Neural progenitor cell (in vitro differentiated cells): ENCODE measurements at places on chromosomes 16 and 17. TPM values are rescaled to one million over a fixed set of nuclear protein-coding genes. Genes with fewer than 3 reads are reported as not detected.

Gene C17orf100
- 3.8 and 3.9 TPM in 2 replicates for total RNA-seq

DNA sequence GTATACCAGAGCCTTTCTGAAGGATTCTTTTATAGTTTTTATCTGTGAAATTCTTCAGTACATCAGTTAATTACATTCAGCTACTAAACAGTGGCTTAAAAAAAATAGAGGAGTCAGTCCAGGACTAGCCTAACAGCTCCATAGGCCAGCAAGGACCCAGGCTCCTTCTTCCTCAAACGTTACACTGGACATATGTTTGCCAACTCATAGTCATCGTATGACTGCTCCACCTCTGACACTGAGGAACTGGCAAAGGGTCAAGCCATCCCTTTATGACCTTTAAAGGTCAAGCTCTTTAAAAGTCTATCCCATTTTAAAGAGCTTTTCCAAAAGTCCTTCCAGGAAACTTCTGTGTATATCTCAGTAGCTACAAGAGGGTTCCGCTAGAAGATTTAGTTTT, 36.6 kb downstream of the PHLPP2 start:
- no peak for DNase-seq

Gene ZNF213
- total RNA-seq = 1.3 and 4.0 TPM in 2 replicates

DNA sequence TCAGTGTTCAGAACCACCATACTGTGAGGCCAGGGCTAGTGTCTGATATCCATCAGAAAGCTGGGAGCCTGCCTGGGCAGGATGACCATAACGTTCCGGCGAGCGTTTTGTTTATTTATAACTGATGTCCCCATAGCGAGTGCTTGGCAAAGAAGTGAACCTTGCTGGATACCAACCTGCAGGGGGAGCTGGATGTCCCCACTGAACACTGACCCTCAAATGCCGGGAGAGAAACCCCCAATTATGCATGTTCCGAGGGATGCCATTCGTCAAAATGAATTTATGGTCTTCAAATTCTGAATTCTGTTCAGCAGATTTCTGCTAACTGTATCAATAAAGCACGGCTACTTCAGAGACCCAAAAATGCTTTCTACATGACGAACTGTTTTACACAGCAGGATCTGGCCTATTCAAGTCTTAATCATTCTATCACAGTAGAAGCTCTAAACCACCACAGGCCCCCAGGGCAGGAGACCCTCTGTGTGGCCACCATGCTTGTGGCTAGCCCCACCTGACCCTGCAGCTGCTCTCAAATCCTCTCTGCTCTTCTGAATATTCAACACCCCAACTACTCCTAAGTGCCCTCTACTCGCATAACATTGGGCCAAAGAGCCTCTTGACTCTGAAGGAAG, 15.2 kb downstream of the MED24 start:
- DNase-seq = peak; percentile 67

DNA sequence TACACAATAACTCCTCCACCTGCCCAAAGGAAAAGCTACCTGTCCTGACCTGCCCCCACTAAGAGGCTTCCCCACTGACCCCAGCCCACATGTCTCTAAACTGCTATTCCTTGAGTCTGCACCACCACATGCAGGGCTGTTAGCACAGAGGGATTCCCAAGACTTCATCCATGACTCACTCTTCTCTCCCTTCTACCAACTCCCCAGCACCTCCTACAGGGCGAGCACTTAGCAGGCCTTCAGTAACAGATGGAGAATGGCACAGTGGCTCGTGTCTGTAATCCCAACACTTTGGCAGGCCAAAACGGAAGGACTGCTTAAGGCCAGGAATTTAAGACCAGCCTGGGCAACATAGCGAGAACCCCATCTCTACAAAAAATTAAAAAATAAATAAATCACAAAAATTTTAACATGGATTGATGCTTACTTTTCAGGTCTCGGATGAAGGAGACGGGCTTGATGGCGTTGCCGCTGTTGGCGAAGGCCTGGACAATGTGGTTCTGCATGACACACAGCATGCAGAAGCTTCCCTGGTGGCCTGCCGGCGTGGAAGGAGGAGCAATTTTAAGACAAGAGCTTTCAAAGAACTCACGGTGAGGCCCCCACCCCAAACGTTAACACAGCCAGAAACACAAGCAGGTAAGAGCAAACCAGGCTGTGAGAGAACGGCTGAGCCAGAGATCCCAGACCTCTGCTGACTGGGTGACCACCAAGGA, 12.0 kb downstream of the USP36 start:
- peak; percentile 24 for DNase-seq

Gene CALB2
- total RNA-seq = 0.62 TPM in 1 of 2 replicates, not detected in the other

GRCh38 chr16:55433030-55433429, 46.0 kb upstream of the MMP2 start:
- no peak for DNase-seq

GRCh38 chr17:49515196-49515770, 20.2 kb downstream of the NGFR start:
- DNase-seq = peak; percentile 83

- DNase-seq = peak; percentile 42
These were observed 88.8 kb downstream of the LITAF start for GRCh38 chr16:11497851-11498289.

- DNase-seq = peak; percentile 16
These were observed 344.3 kb downstream of the WWOX start for GRCh38 chr16:78443542-78444364.

GRCh38 chr16:29745853-29746345, at the start of gene C16orf54:
Gene C16orf54 (minus strand): TSS chr16:29745990. CDS start chr16:29744951, 1,039 bp downstream.
- DNase-seq = no peak

DNA sequence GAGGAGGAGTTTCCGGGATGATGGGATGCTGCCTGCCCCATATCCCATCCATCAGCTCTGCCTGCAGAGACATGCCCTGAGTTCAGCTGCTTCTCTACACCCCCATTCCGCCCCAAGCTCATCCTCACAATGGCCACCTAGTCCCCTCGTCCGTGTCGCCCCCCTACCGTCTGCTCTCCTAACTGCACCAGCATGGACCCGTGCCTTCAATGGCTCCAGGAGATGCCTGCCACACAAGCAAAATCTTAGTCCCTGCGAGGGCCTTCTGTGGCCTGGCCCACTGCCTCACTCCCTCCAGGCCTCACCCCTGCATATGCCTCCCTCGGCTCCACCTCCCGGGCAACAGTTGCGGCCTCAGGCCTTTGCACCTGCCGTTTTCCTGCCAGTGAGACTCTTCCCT, 1.8 kb upstream of the TELO2 start:
- no peak for DNase-seq

GRCh38 chr16:17356243-17356933, 114.4 kb downstream of the XYLT1 start:
- no peak for DNase-seq

DNA sequence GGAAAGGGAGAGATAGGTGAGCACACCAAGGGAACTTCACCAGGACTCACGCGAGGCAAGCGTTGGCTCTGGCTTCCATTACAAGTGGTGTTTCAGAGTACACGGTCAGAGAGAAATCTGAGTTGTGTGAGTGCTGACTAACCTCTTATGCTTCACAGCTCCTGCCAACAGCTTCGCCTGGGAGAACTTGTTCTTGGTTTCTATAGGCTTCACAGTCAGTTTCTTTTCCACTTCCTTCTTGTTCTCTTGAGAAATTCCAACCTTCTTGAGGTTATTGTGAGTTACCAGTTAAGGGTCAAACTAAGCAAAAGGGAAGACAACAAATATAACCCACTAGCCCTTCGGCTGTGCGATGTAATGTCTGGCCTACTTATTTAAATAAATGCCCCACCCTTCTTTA, 18.9 kb downstream of the PSME3IP1 start:
- no peak for DNase-seq

Gene PRCD
- total RNA-seq = 0.09 TPM in 1 of 2 replicates, not detected in the other

Gene GALR2
- total RNA-seq = not detected in 2 replicates

GRCh38 chr16:19131825-19132218, 18.1 kb downstream of the ITPRIPL2 start:
- no peak for DNase-seq

DNA sequence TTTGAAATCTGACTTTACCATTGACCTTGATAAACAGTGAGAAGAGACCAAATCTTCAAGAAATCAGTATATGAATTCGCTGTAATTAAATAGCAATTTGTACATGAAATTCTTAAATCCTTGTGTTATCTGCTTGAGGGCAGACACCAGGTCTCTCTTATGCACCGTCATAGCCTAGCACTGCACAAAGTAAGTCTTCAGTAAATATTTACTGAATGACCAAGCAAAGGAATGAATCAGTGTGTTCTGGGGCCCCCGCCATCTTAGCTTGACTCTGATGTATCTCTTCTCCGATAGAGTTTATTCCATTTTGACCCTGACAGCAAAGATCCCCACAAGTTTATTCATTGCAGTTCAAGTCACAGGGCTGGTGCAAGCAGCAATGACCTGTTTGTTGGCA, 328.0 kb downstream of the TMEM114 start:
- no peak for DNase-seq

DNA sequence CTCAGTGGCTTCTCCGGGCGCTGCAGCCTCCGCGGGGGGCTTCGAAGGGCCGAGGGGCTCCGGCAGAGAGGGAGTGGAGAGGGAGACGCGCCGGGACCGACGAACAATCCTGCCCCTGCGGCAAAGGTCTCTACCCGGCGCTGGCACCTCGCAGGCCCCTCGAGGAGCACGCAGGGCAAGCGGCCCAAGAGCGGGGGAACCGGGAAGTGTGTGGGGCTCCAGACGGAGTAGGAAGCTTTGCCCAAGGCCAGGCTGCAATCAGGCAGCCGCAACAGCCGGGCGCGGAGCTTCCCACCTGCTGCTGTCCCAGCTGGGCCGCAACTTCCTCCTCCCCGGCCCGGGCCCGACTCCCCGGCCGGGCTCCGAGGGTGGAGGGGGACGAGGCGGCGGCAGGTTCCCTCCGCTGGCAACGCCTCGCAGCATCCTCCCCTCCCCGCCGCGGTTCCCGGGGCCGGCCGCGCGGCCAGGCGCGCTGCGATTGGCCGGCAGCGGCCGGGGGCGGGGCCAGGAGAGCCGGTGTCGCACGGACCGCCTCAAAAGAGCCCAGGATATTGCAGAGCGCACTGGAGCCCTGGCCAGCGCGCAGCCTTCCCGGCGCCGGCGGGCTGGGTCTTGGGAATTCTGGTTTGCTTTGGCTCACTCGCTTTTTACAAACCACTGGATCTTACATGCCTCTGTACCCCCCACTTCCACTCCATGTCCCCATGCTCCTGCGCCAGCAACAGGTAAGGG, at the start of gene KCNJ2:
Gene KCNJ2, plus strand, starts transcription at position 556 of the 732 bp plus-strand sequence. CDS start 5,508 bp downstream, outside the sequence.
- peak; percentile 95 for DNase-seq

GRCh38 chr16:81554979-81555378, 110.4 kb downstream of the CMIP start:
- no peak for DNase-seq

Gene CACNG1
- not detected in 2 replicates for total RNA-seq

DNA sequence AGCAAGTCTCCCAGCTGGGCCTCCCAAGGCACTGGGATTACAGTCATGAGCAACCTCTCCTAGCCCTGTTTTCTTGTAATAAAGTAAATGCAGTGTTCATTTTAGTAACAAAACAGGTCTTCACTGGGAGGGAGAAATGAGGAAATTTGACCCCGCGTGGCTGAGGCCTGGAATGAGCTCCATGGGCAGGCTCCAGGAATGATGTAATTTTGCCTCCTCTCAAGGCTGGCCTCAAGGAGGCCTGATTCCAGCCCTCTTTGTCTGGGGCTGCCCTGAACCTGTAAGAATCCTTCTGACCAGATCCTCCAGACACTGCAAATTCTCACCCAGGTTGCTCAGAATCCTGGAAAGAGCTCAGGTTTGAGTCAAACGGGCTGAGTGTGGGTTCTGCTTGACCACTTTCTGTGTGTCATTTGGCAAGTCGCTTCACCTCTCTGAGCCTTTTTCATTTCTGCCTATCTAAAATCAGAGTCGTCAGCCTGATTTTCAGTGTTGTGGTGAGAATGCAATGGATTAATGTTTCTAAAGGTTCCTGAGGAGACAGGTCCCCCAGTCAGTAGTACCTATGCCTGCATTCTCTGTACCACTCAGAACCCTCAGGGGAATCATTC, 57.1 kb downstream of the RAB11FIP4 start:
- DNase-seq = no peak

GRCh38 chr17:81868674-81869220, 2.4 kb downstream of the ARHGDIA start:
- peak; percentile 35 for DNase-seq

GRCh38 chr16:29877266-29877961, 14.4 kb upstream of the CDIPT start:
- DNase-seq = peak; percentile 97

- no peak for DNase-seq
These were observed 68.3 kb upstream of the BCAR1 start for GRCh38 chr16:75319513-75320411.

- DNase-seq = no peak
These were observed 94.7 kb upstream of the TNRC6C start for GRCh38 chr17:77863814-77864161.

DNA sequence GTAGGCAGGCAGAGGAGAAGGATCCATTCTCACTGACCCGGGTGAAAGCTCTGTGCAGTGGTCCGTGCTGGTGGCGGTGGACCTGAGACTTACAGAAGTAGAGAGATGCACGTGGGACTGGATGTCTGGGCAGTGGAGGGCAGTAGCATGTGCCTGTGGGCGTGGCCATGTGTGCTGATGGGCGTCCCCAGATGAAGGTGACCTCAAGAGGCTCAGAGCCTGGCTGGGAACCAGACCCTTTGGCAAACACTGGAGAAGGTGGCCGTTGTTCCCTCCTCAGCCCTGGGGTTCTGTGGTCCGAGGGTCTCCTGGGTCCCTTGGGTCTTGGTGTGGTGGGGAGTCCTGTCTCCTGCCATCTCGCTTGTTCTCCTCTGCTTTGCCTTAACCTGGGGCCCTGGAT, 15.6 kb downstream of the WSCD1 start:
- no peak for DNase-seq

DNA sequence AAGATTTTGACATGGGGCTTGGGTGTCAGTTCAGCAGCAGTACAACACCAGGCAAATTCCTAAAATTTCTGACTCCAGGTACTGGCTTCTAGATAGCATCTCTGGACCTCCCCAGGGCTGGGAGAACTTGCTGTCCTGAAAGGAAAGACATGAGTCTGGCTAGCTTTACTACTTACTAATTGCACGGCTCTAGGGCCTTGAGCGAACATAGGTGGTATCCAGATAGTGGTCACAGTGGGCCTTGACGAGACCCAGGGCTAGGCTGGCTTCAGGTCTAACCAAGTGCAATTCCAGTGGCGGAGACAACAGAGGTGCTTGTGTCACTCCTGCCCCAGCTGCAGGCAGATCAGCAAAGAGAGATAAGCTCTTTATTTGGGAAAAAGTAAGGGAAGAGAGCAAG, 16.4 kb upstream of the SLC13A5 start:
- no peak for DNase-seq

DNA sequence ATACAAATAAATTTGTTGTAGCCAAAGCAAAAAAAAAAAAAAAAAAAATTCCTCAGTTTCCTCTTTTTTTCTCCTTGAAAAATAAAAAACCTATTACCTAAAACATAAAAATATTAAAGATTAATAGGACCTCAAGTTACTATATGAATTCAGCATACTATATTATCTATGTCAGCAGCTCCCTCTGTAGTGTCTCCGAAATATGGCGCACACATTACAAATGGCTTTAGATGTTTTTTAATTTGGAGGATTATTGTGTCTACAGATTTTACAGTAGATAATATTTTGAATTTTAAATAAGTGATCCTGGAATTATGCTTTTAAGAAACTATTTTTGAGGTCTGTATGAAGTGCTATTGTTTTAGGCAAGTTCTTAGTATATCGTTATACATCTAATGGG, 94.4 kb downstream of the NLK start:
- no peak for DNase-seq
